Inflammatory macrophage treated with lipopolysaccharide for 4 hours (primary cell): ENCODE measurements at places on chromosomes 16 and 17.

- DNase-seq: no peak
These were observed 35.6 kb downstream of the CRLF3 start for GRCh38 chr17:30788918-30789317.

DNA sequence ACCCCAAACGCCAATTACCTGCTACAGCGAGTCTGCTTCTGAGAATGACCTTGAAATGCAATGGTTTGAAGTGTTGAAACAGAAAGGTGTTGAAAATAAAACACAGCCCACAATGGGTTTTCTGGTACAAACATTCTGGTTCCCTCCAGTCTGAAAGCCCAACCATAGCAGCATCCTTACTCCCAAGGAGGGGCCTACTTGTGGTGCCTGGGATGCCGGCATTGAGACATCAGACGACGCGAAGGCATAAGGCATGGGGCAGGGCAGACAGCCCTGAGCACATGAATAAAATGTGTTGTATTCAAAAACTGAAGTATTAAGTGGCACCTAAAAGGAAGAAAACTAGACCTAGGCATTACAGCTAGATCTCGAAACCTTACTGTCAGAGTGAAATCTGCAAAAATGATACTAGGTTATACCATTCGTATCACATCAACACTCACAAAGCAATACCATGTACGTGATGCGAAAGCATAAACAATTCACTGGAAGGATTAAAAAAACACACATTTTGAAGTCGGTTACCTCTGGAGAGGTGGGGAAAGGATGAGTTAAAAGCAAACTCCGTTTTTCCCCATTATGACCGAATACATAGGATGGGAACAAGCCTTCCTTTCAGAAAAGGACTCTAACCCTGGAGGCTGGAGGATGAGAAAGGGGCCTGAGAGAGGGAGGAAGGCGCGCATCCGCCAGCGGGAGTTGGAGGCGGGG is 702 bp downstream of the NUDT21 start:
- peak; percentile 6 for DNase-seq

DNA sequence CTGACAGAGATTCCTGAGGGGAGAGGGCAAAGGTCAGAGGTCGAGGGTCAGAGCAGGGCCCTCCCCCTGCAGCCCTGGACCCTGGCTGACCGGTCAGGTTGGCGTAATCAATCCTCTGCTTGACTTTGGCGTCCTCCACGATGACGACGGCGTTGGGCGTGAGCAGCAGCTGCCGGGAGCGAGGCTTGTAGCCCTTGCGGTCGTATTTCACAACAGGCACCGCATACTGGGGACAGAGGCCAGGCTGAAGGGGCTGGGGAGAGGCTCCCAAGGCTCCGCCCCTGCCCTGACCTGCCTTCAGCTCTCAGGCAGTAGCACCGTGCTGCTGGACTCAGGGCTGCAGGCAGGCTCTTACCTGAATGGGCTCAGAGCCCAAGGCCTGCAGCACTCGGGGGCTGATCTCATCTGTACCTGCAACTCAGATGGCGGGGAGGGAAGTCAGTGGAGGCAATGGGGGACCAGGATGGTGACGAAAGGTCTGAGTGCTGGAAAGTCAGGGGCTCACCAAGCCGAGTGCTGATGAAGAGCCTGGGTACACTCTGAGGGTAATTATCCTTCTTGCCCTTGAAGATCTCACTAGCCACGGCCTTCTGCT is 12.0 kb upstream of the CRK start:
- peak; percentile 61 for DNase-seq

GRCh38 chr16:52634528-52634927 is 87.6 kb upstream of the TOX3 start:
- no peak for DNase-seq

GRCh38 chr17:49439673-49440571 is 25.2 kb upstream of the PHB1 start:
- DNase-seq: no peak

DNA sequence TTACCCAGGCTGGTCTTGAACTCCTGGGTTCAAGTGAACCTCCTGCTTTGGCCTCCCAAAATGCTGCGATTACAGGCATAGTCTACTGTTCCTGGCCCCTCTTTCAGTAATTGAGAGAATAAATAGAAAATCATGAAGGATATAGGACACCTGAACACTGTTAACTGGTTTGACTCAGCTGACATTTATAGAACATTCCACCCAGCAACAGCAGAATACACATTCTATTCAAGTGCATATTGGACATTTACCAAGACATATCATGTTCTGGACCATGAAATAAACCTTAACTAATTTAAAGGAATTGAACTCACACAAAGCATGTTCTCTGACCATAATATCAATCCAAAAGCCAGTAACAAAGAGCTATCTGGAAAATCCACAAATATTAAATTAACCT is 19.8 kb upstream of the BAIAP2 start:
- DNase-seq: no peak

- no peak for DNase-seq
These were observed 2.1 kb downstream of the VAT1 start for GRCh38 chr17:43020030-43020621.

DNA sequence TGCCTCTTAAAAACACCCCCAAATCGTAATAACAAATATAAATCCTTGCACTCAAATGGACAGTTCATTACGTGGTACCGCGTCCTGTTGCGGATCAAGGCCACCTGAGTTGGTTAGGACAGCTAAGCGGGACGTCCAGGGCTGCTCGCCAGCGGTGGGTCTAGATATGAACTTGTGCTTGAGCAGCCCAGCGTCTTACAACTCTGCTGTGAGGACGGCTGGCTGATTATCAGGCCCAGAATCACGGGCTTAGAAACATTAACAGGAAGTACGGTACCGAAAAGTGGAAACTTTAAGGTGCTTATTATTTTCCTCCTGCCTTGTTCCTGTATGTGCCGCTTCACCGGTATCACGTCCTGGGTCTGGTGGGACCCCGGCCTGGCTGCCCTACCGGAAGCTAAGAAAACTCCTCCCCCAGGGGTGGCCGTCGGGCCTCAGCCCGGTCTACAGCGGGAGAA is 832 bp upstream of the SRRM2 start:
- DNase-seq: no peak

DNA sequence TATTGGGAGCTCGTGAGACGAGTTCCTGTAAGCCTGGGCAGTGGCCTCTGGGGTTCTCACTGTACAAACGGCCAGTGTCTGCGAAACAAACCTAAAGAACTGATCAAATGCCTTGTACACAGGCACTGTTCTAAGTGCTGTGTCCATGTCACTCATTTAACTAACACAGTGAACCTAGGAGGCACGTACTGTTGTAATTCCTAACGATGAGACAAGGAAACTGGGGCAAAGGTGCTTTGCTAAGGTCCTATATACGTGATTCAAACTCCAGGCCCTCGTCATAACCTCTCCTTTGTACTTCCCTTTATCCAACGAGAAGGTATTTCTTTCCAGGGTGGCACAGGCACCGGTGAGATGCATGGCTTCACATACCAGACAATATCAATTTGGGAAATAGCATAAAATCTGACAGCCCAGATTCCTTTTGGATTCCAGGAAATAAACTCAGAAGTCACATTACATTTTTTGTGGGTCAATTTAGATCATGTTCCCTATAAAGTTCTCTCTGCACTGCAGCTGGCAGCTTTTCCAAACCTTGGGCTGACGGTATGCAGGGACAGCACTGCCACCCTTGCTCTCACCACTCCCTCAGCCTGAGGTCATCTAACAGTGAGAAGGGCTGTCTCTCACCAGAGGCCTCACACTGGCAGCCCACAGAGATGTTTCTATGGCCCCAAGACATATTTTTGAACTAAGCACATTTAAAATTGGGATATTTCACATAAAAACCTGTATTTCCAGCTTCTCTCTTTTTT is 18.3 kb downstream of the GLYR1 start:
- DNase-seq: no peak

- DNase-seq: peak; percentile 40
These were observed 468.8 kb upstream of the HSBP1 start for GRCh38 chr16:83338941-83339340.

- no peak for DNase-seq
These were observed 341.2 kb downstream of the GRIN2A start for GRCh38 chr16:9840761-9841665.

DNA sequence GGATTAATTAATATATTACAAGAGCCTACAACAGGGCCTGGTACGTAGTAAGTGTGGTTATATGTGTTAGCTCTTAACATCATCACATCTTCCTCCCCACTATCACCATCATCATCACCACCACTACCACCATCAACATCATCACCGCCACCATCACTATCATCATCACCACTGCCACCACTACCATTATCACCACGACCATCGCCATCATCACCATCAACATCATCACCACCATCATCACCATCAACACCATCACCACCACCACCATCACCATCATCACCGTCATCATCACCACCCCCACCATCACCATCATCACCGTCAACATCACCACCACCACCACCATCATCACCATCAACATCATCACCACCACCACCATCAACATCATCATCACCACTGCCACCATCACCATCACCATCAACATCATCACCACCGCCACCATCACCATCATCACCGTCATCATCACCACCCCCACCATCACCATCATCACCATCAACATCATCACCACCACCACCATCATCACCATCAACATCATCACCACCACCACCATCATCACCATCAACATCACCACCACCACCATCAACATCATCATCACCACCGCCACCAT is 7.8 kb upstream of the IL4R start:
- DNase-seq: no peak

DNA sequence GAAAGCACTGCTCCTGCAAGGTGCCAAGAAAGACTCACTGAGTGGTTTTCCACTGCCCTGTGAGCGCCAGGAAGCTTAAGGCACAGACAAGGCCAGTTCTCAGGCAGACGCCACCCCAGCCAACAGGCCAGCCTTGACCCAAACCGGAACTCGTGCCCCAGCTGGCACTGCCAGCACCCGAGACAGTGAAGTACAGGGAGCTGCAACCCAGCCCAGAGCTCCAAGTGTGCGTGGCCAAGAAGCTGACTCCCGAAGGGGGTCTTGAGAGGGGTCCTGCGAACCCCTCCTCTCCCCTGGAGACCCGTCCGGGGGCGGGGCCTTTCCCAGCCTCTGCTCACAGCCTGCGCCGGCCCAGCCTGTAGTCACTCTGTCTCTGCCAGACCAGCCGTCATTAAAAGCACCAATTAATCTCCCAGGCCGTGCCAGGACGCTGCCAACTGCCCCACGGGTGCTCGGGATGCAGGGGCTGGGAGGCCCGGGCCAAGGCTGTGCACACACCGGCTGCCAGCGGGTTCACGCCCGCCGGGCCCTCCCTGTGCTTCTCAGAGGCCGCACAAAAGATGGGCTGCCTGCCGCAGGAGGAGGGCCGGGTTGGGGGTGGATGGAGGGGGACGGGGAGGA is 4.4 kb upstream of the SOX8 start:
- DNase-seq: no peak
